ENCODE measurements at places on chromosomes 12 and 14. TPM values are rescaled to one million over a fixed set of nuclear protein-coding genes. Genes with fewer than 3 reads are reported as not detected.

The IFNG-AS1 gene
- 1.2 TPM for total RNA-seq

DNA sequence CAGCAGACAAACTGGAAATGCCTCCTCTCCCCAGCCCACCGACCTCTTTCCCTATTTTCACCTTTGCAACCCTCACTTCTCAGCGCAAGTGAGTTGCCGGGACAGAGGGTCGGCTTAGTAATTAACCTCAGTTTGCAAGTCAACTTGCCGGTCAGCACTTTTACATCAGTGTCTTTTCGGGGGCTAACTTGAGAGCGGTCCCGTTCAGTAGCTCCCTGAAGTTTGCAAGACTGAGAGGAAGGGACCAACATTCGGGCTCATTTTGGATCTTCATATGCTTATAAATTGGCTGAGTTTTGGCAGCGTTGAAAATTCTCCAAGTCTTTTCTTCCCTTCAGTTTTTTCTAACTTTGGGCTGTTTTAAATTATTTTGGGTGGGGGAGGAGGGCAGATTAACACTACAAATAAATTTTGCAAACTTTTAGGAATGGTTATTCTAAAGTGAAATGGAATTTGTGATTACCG is 846 bp downstream of the BRMS1L start:
- no peak for DNase-seq

The CGRRF1 gene
- total RNA-seq: 9.7 TPM

GRCh38 chr12:6540181-6540877 is 6.0 kb downstream of the GAPDH start:
- DNase-seq: peak; percentile 75

DNA sequence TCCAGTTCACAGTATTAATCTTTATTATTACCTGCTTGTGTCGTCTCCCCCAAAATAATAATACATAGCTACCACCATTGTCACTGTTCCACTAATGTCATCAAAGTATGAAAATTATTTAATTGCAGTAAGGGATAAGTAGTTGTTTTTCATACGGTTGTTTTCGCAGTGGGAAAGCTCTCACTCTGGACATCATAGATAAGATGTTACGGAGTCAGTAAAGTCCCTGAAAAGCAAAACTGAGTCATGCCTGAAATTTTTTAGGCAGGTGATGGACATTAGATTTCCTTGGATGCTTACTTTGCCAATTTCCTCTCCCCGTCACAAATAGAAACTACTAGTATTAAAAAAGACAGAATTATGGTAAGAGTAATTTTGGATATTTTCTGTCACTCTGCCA is 13.2 kb downstream of the PNP start:
- DNase-seq: no peak

- no peak for DNase-seq
Measured at GRCh38 chr12:124018539-124018938, 45.5 kb downstream of the ZNF664 start.

DNA sequence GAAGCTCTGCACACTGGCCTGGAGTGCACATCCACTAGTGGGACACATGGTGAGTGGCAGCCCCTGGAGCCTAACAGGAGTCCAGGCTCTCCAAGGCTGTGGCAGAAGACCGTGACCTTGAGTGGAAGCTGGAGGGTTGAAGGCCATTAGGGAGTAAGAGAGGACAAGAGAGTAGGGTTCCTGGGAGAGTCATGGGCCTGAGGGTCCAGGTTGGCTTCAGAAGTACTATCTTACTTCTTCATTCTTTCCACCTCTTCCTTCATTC is 406 bp downstream of the IL23A start:
- peak; percentile 13 for DNase-seq
